ENCODE measurements at places on chromosomes 16 and 17. TPM values are rescaled to one million over a fixed set of nuclear protein-coding genes. Genes with fewer than 3 reads are reported as not detected.

DNA sequence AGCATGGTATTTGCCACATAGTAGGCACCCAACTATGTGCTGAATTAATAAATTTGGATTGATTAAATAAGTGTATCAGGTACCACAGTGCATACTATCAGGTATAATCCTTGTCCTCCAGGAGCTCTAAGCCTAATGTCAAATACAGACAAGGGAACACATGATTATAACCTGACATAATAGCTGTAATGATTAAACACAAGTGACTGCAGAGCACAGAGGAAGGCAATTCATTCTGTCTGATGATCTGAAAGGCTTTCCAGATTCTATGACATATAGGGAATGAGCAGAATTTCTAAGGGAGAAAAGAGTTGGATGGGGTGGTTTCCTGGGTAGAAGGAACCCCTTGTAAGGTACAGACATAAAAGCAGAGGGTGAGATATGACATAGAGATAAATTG is 273.5 kb downstream of the KIF2B start:
- no peak for DNase-seq

GRCh38 chr17:7249830-7250229 is 1.7 kb downstream of the CTDNEP1 start:
- no peak for DNase-seq

RNF167 gene
- polyA plus RNA-seq: 281 TPM

RNF112 gene
- 1.7 TPM for polyA plus RNA-seq

PMP22 gene
- polyA plus RNA-seq: 4.6 TPM

TEX19 gene
- 0.46 TPM for polyA plus RNA-seq

ITGAL gene
- 0.02 TPM for polyA plus RNA-seq

TEX14 gene
- 0.83 TPM for polyA plus RNA-seq

Data from H1 (cell line).